ENCODE measurements at places on chromosomes 1 and 21. TPM values are rescaled to one million over a fixed set of nuclear protein-coding genes. Genes with fewer than 3 reads are reported as not detected.

Gene CNR2
- 0.05 TPM for total RNA-seq

Gene FOXE3
- not detected for total RNA-seq

Gene SPRR1A
- total RNA-seq = not detected

Gene PLA2G4A
- total RNA-seq = 10.5 TPM

DNA sequence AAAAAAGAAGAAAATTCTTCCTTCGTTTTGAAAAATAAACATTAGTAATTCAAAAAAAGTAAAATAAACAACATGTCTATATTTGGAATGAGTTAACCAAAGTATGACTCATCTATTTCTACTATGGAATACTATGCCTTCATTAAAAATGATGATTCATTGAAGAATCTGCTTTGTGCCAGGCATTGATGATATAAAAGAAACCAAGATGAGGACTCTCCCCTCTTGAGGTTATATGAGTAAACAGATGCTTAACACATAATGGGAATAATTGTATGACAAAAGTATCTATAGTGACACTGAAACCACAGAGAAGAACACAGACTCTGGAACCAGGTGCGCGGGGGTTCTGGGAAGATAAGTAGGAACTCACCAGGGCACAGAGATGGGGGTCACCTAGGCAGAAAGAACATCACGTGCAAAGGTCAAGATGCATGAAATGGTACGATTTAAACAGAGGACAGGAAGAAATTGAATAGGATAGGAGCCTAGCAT is 18.8 kb downstream of the ELF3 start:
- no peak for DNase-seq

- no peak for DNase-seq
Observed at GRCh38 chr1:178275049-178275448, 181.1 kb downstream of the RASAL2 start.

DNA sequence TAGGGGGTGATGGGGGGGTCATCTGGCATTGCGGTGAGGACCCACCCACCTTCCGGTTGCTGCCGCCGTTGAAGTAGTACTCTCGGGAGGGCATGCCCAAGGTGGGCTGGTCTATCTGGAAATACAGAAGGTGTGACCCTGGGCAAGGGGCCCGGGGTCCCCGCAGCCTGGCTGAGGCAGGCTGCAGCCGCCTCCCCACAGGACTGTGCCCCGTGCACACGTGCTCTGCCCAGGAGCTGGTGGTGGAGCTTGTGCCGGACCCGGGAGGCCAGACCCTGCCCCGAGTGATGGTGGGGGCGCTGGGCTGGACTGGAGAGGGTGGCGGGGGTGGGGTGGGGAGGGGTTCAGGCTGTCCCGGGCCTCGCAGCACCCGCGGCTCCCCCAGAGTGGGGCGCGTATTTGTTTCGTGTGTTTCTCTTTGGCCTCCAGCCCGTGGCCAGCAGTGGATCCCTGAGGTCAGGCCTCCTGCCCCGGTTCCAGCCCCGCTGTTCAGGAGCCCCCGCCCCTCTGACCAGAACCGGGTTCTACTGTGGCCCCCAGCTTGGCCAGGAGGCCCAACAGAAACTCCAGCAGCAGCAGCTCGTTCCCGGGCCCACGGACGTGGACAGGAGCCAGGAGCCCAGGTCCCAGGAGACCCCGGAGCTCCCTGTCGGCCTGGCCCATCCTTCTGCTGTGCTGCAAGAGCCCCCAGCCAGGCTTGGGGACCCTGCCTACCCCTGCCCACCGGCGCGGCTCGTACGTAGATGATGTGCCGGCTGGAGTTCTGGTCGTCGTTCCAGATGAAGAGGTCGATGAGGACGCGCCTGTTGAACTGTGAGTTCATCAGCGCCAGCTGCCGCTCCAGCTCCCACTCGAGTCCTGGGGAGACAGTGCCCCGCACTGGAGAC is 19.2 kb downstream of the PRXL2B start:
- peak; percentile 71 for DNase-seq

- DNase-seq = no peak
Observed at GRCh38 chr1:197178998-197179397, 32.5 kb upstream of the ASPM start.

- no peak for DNase-seq
Observed at GRCh38 chr1:236393681-236394481, at the start of gene EDARADD. Gene EDARADD (plus strand): TSS chr1:236394286. CDS start chr1:236394445, 159 bp downstream.

DNA sequence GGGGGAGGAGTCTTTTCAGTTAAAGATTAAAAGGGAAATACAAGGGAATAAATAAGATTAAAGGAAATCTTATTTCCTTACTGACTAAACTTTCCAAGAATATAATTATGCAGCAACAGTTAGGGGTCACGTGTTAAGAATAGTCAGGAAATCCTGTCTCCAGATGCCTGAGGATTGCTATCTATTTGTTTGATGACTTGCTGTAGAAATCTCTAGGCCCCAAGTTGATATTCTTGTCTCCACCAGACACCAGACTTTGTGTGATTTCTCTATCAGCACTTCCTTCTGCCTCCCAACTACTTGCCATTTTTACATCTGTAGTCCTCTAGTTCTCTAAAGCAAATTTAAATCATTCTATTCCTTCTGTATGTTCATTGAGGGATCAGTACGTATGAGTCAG is 77.5 kb downstream of the RPAP2 start:
- DNase-seq = no peak

- DNase-seq = peak; percentile 18
Observed at GRCh38 chr1:53376041-53376461, 48.2 kb upstream of the LRP8 start.

DNA sequence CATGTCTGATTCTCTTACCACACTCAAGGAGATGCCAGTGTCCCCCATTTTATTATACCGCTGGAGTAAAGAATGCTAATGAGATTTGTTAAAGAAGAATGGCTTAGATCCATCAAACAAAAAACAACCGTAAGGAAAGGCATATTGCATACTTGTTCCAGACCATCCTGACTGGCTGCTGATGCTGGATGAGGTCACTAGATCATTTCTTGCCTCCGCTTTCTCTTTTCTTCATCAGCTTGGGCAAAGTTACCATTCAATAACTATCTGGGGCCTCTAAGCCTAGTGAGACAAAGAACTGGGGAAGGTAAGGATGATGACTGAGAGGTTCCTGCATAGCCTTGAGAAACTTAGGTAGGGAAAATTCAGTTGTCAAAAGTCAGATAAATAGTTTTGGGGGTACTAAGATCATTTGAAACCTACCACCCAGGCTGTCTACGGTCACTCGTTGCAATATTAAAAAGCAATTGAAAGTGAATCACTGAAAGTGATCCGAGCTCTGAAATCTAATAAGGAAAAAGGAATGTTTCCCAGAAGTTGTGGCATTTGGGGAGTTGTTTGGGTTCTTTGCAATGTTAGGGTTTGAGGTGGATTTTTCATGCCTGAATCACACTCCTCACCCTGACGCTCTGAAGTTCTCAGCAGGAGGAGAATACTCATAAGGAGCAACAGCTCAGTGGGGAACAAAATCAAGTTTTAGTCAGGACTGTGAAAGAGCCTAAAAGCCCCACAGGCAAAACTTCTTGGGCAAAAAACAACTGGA is 176.8 kb downstream of the HHIPL2 start:
- DNase-seq = no peak

DNA sequence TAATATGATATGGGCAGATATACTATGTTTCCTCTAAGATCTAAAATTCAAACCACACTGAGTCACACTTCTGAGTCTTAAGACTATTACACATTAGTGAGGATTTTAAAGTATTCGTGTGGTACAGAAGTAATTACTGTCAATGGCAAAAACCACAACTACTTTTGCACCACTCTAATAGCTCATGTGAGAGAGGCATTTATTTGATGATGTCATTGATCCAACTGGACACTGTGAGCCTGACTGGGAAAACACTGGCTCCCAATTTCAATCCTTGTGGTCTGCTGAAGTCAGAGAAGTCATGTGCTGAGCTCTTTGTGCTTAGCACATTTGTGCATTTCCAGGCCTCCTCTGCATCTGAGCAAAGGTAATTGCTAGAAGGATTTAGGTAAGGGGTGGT is 377.8 kb downstream of the USH2A start:
- no peak for DNase-seq

DNA sequence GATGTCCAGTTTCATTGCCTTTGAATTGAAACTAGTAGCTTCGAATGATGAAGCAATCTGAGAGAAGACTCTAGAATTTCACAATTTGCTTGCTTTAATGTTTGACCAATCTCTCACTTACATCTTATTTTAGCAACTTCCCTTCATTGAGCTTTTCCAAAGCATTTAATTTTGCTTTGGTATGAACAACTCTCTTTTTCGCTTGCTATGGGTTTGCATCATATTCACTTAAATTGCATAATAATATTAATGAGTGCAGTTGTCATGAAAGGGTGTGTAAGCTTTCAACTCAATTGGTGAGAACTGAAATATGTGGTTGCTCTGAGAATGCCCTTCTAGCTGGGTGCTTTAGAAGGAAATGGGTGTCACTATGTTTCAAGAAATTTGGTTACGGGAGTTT is 309.2 kb downstream of the HLX start:
- DNase-seq = no peak

DNA sequence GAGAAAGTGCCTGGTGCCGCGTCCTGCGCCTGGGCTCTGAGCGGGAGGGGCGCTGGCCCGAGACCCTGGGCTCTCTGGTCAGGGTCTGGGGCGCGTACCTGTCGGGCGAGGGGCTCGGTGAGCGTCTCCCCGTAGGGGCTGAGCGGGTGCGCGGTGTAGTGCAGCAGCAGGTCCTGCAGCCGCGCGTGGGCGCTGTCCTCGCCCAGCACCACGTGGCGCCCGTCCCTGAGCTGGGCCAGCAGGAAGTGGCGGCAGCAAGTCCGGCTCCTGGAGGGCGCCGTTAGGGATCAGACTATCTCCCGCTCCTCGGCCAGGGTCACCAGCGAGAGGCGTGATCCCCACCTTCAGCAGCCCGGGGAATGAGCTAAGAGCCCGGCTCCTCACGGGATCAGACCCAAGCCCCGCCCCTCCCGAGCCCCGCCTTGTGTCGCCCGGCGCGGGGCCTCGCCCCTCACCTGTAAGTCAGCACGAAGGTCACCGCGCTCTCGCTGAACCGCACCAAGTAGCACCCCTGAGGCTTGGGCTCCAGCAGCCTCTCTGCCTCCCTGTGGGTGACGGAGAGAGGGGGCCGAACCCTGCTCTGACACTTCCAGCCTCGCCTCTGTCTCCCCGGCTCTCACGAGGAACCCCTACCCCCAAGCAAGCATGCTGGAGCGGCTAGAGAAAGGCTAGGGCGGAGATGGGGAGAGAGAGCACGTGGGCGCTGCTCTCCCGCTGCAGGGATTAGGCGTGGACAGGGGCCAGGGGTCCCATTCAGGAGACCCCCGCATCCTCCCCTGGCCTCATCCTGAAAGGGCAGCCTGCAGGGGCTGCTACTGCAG is 2.7 kb downstream of the SH2D2A start:
- peak; percentile 66 for DNase-seq

DNA sequence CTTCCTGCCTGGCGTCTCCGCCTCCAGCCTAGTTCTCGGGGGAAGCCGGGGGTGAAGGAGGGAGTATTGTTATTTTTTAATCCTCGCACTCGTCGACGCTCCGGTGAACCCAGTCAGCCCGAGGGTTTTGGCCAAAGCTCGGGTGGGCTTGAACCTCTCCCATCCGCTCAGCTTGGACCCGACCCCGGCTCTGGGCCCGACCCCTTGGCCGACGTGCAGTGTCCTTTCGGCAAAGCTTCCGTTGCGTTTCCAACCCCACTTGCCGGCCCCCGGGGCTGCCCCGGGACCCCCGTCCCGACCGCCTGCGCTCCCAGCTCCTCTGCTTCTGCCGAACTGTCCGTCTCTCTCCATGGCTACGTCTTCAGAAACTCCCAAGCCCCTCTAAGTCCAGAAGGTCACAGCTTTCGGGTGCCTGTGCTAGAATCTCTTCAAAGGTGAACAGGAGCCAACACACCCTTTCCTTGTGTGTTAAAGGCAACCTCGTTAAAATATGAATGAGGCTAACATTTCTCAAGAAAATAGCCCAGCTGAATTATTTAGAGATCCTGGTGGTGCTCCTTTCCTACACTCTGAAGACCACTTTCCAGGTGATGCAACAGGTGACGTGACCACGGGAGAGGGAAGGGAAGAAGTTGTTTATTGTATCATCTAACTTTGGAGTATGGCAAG is 647 bp downstream of the DESI2 start:
- DNase-seq = peak; percentile 86

GRCh38 chr1:48619539-48619938 is 147.5 kb upstream of the SPATA6 start:
- DNase-seq = no peak

GRCh38 chr21:38303300-38303699 is 46.5 kb downstream of the KCNJ15 start:
- no peak for DNase-seq

DNA sequence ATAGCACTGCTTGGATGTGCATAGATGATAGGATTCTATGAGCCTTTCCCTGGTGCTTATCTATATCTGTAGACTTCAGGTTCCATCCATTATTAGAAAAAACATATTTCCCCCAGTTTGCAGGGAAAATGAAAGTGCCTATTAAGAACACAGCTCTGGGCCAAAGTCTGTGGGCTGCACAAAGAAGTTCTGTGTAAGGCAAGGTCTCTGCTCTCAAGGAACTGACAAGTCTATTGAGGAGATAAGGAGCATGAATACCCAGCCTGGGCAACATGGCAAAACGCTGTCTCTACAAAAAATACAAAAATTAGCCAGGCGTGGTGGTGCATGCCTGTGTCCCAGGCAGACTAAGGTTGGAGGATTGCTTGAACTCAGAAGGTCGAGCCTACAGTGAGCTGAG is 22.3 kb upstream of the SDE2 start:
- no peak for DNase-seq

DNA sequence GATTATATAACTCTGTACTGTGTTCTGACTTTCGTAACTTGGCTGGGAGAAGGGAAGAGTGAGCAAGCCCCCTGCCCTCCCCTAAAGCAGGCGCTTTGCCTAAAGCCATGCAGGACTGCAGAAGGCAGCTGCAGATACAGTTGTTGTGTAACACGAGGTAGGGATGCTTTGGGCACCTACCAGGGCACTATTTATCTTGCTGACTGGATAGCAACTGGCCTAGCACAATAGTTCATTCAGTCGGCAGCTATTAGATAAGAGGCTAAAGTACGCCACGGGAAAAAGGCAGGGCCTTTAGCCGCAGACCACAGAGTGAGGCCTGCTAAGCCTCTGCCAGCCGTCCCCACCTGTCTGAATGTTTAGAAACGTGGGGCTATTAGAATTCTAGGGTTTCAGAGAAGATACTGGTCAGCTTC is 80.9 kb downstream of the TTC3 start:
- no peak for DNase-seq

- no peak for DNase-seq
Observed at GRCh38 chr1:156430303-156430702, 61.3 kb downstream of the RHBG start.
